ENCODE measurements at places on chromosomes 2 and 18. TPM values are rescaled to one million over a fixed set of nuclear protein-coding genes. Genes with fewer than 3 reads are reported as not detected.
A peak's percentile ranks its signal among the peaks of the same experiment; 100 is the strongest.

DNA sequence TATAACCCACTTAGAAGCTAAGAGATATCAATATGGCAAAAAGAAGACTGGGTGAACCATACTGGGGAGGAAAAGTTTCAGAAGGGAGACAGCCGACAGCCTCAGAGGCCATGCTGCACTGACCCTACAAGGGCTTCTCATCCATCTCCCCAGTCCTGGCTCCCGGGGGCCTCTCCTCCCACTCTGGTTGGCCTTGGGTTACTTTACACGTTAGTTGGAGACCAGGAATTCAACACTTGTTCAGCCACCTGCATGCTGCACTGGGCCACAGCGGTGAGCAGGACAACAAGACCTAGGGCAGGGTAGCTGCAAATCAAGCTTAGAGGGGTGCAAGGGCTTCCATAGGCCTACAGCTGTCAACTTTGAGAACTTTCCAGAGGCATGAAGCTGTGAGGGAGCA is 28.6 kb upstream of the IL1R2 start:
- no peak overlapping the region for H3K27ac ChIP-seq
- H3K36me3 ChIP-seq, result no peaks in the 10 kb centered on the region
- H3K4me3 ChIP-seq, result no peak overlapping the region
- H3K27me3 ChIP-seq, result no peaks in the 10 kb centered on the region
- H3K4me1 ChIP-seq, result peaks cover 30% of the 10 kb centered on the region
- DNase-seq, result no peak

Gene KIAA2012
- total RNA-seq, result not detected

DNA sequence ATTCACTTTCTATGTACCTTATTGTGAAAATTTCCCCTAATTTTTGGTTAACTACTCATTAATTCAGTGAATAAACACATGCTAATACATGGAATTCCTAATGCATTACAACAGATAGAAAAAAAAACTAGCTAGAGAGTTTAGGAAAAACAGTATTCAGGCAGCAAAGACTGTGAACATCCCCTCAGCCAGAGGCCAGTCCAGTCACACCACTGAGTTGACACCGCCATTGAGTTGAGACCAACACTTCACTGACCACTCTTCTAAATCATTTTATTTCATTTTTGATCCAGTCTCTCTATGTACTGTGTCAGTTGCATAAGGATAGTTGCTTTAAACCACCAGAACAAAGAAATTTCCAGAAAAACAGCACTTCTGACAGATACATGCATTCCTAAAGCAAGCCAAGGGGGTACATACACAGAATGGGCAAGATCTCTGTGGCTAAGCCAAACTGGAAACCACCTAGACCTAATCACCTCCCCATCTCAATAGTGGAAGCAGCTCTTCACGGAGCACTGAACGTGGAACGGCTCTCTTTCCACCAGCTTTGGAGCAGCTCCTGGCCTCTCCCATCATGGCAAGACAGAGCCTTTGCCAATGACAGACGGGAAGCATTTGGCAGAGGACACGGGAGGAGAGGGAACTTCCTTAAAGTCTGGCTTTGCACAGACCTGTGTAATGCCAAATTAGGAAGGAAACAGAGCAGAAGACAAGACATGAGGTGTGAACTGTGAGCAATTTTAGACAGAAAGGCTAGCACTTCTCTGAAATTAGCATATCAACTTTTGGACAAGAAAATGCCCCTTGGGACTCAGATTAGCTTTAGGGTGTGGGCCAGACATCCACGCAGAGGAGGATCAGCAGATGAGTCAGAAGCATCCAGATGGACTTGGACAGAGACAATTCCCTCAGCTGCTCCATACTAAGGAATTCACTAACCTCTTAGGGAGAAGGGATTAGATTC is 36.4 kb downstream of the CACNB4 start:
- no peaks in the 10 kb centered on the region for H3K36me3 ChIP-seq
- peak overlapping the region; percentile 47 for H3K4me3 ChIP-seq
- peaks cover 14% of the 10 kb centered on the region for H3K4me1 ChIP-seq

- H3K27me3 ChIP-seq, result no peaks in the 10 kb centered on the region
- H3K36me3 ChIP-seq, result no peaks in the 10 kb centered on the region
- H3K4me1 ChIP-seq, result no peaks in the 10 kb centered on the region
Measured at GRCh38 chr2:2328848-2329247, 2.2 kb downstream of the MYT1L start.

DNA sequence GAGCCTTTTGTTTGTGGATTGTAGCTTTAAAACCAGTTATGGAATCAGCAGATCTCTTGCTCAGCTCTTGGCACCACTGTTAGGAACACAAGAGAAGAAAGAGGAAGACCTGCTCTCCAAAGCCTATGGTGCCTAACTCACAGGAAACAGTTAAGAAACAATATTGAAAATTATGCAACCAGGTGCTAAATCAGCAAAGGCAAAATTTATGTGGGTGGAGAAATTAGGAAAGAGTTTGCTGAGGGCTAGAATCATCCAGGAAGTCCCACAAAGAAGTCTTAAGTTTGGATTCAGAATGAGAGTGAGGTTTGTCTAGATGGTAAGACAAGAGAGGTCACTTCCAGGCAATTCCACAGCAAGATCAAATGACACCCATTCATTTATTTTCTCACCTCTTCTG is 49.4 kb downstream of the AOX1 start:
- H3K4me1 ChIP-seq, result no peaks in the 10 kb centered on the region
- H3K36me3 ChIP-seq, result peaks cover 15% of the 10 kb centered on the region
- DNase-seq, result peak; percentile 63
- no peak overlapping the region for H3K27ac ChIP-seq
- no peak overlapping the region for H3K4me3 ChIP-seq

DNA sequence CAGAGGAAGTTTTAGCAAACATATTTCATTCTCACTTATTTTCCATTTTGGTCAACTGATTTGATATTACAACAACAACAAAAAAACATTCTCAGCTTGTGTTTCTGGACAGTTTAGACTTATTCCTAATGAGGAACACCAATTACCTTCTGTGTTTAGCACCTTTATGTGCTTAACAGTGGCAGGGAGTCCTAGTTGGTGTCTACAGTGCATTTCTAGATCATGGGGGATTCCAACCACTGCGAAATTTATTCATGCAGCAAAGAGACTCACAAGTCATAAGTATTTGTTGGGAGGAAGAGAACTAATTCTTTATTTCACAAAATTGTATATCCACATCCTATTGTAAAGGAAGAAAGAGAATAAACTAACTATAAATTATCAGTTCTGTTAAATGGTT is 4.2 kb downstream of the ARHGAP28 start:
- no peak overlapping the region for H3K4me3 ChIP-seq
- H3K4me1 ChIP-seq, result peaks cover 10% of the 10 kb centered on the region
- H3K27me3 ChIP-seq, result peaks cover 56% of the 10 kb centered on the region
- H3K27ac ChIP-seq, result no peak overlapping the region

Gene SP9
- total RNA-seq, result not detected

- no peaks in the 10 kb centered on the region for H3K36me3 ChIP-seq
- no peak overlapping the region for H3K27ac ChIP-seq
- H3K4me3 ChIP-seq, result no peak overlapping the region
- peaks cover 24% of the 10 kb centered on the region for H3K4me1 ChIP-seq
Measured at GRCh38 chr2:237444071-237444470, 30.1 kb upstream of the COL6A3 start.

Gene GRHL1
- 0.38 TPM for total RNA-seq

DNA sequence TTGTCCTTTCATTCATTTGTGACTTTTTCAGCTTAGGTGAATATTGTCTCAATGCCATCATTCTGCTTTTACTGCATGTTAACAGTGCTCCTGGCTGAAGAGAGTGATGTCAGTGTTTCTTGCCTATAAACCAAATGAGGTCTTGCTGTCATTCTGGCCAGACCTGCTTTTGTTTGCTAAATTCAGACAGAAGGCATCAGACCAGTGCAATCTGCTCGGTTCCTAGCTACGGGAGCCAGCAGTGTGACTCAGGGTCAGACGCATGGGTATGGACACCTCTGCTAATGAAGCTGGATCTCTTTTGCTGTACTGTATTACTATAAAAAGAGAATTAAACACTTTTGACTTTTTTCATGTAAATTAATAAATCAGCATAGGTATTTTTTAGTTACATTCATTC is 178.9 kb downstream of the TMEM182 start:
- H3K4me1 ChIP-seq, result no peaks in the 10 kb centered on the region
- H3K36me3 ChIP-seq, result no peaks in the 10 kb centered on the region
- H3K27me3 ChIP-seq, result no peaks in the 10 kb centered on the region
- DNase-seq, result no peak
- no peak overlapping the region for H3K4me3 ChIP-seq
- no peak overlapping the region for H3K27ac ChIP-seq

DNA sequence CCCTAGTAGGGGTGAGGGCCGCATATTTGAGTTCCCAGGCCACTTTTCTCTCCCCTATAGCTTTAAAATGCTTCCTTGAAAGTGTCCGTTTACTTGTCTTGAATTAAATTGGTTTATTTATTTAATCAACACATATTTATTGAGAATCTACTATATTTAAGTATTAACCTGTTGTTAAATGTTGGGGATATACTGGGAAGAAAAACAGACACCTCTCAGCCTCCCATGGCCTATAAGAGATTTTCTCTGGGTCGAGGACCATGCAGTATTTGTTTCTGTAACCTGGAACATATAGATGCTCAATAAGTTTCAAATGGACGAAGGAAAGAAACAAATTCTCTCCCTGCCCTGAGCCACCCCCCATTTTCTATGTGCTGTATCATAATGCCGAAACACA is 98.6 kb downstream of the INSIG2 start:
- peak overlapping the region; percentile 84 for H3K27ac ChIP-seq
- H3K27me3 ChIP-seq, result no peaks in the 10 kb centered on the region
- DNase-seq, result no peak
- no peaks in the 10 kb centered on the region for H3K4me1 ChIP-seq

GRCh38 chr2:240327566-240327965 is 107.9 kb upstream of the GPC1 start:
- DNase-seq, result no peak
- peaks cover 25% of the 10 kb centered on the region for H3K27me3 ChIP-seq
- no peaks in the 10 kb centered on the region for H3K36me3 ChIP-seq
- H3K4me1 ChIP-seq, result peaks cover 4% of the 10 kb centered on the region
- no peak overlapping the region for H3K27ac ChIP-seq

DNA sequence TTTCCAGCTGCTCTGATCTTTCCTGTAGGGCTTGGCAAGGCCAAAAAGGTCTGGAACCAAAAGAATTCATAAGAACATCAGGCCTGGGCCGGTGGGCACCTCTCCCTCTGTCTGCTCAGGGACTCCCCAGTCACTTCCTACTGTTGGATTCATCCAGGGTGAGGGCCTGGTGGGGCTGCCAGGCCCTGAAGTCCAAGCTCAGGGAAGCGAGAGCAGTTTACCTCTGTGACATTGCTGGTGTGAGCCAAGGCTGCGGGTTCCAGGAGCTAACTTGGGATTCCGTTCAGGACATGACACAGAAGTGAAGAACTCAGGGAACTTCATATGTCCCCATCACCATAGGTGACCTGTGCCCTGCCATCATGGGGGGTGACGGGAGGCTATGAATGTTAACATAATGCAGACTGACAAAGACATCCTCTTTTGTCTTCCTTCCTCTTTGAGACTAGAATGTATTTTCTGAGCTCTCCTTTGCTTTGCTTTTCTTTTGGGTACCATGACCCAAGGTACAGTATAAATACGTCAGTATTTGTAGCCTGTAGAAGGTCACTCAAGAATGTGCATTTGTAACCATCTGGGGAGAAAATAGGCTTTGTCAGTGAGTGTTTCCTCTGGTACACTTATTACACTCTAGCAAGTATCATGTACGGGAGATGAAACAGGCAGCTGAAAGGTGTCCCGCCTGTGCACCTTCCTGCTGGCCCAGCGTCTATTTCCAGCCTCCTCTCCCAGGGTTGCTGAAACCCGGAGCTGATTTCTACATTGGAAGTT is 130.5 kb upstream of the SLC1A4 start:
- peak overlapping the region; percentile 97 for H3K27ac ChIP-seq
- peak; percentile 52 for DNase-seq
- H3K27me3 ChIP-seq, result no peaks in the 10 kb centered on the region
- H3K36me3 ChIP-seq, result no peaks in the 10 kb centered on the region
- peaks cover 41% of the 10 kb centered on the region for H3K4me1 ChIP-seq

Gene PTPRN
- total RNA-seq, result 50.5 TPM

Gene RNF125
- 1.4 TPM for total RNA-seq

Gene GCA
- total RNA-seq, result 1.6 TPM

- H3K4me1 ChIP-seq, result peaks cover 7% of the 10 kb centered on the region
- H3K36me3 ChIP-seq, result 0 out of 2 replicates have a peak, but pooled peaks cover 4% of the 10 kb centered on the region
- no peaks in the 10 kb centered on the region for H3K27me3 ChIP-seq
- peak; percentile 37 for DNase-seq
- H3K27ac ChIP-seq, result no peak overlapping the region
- no peak overlapping the region for H3K4me3 ChIP-seq
Measured at GRCh38 chr2:15177103-15177502, 384.0 kb downstream of the NBAS start.
